ENCODE measurements at places on chromosomes 2 and 18.

DNA sequence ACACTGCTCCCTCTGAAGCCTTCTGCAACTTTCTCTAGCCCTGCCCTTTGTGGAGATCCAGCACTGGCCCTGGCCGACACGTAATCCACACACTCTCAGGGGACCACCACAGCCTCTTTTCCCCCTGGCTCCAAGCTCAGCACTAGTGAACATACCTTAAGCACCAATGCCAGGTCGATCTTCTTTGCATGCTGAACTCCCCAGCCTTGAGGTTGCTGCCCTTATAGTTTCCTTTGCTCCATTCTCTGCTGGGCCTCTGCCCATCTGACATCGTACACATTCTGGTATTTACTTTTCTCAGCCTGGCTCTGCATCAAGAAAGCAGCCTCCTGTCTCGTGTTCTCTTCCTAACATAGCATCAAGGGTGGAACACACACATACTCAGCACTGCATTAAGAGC is 361.5 kb downstream of the LPIN1 start:
- no peak for DNase-seq

DNA sequence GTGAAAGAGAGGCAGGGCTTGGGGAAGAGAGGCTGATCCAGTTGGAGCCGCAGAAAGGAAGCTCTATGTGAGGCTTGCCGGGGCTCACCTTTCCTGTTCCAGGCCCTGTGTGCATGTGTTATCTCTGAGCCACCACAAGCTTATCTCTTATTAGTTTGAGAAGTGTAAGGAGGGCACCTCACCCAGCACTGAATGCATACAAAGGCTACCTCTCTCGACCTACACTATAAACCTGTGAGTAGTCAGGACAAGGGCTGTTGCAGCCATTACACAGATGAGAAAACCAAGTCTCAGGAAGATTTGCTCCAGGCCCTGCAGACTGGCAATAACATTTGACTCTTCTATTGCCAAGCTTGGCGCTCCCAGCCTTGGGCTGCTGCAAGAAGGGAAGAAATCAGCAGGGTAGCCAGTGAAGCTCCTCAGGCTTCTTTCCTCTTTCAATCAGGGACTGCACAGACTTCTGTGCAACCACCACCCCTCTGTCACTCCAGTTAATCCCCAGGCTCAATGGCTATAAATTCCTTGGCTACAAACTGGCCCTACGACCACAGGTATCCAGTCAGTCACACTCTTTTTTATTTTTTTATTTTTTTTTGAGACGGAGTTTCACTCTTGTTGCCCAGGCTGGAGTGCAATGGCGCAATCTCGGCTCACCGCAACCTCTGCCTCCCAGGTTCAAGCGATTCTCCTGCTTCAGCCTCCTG is 73.8 kb downstream of the CLHC1 start:
- no peak for DNase-seq

DNA sequence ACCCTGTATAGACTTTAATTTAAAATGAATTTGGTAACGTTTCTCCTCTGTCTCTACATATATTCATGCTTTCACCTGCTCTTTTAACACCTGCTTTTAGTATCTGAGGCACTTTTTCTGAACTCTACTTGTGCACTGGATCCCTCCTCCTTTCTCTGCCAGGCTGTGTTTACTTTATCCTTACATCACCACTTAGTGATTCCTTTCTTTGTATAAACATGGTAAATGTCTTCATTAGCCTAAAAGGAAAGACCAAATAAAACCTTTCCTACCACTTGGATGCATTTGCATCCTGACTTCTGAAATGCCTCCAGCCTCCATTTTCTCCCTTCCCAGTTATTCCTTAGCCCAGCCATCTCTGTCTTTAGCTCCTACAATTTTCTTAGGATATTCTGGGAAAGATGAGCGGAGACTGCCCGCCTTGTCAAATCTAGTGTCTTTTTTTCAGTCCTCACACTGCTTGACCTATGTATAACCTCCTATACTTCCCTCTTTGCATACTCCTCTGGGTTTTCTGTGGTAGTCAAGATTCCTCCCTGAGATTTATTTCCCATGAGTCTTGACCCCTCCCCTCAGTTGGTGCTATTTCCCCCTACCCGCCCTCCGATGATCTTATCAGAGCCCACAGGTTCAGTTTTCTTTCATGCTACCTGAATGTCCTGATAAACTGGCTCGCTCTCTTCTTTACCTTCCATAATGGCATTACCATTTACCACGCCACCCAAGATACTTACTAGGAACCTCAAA is 44.8 kb downstream of the REL start:
- DNase-seq, result peak; percentile 51

DNA sequence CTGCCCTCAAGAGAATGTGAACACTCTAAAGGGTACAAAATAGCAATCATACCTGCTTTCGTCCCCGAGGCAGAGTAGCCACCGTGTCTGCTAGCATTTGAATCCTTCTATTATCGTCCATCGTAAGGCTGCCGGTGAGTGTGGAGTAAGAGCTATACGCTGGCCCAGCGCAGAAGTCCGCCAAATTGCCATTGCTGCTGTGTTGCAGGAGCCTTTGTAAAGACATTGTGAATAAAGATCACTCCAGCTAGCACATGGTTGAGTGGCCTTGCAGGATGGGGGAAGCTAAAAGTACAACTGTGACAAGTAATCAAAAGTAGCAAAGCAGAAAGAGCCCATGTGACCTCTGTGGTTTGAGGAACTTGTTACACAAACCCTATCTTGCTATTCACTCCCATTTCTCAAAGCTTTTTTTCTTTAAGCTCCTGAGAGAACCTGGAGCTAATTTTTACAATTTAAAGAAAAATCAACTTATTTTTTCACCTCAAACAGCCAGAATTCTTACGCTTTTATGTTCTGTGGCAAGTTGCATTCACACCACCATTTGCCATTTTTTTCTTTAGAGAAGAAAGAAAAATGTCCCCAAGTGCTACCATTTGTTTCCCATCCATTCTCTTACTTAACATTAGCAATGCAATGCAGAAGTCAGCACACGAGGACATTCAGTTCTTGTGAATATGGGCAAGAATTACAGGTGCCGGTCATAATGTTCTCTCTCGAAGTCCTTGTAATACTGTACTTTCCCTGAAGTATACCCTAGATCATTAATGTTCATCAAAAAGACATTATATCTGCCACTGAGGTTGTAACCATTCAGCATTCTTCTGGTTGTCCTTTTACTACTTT is at the start of gene CYTIP:
CYTIP (minus strand) TSS at position 295 of the 846 bp plus-strand sequence; CDS start at position 226, 69 bp downstream.
- DNase-seq, result peak; percentile 84

DNA sequence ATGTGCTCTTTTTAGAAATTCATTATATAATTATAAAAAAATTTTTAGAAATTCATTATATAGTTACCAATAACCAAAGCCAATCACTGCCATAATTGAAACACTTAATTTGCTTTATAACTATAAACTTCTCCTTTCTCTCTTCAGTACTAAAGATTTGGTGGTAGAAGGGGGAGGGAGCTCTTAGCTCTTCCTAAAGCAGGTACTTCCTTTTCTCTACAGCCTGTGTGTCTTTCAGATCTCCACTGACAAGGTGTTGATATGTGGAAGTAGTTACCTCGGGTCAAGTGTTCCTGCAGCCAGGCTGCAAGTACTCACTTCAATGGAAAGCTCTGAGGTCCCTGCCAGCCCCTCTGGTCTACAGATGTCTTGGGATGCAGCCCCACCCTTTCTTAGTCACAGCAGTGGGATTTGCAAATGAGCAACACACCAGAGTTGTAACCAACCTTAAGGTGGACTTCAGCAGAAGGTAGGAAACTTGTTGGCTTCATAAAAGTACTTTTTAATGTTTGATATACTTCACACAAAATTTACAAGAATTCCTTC is 690.0 kb downstream of the ARHGAP15 start:
- DNase-seq, result no peak

GRCh38 chr2:8502316-8502715 is 179.5 kb upstream of the ID2 start:
- no peak for DNase-seq

DNA sequence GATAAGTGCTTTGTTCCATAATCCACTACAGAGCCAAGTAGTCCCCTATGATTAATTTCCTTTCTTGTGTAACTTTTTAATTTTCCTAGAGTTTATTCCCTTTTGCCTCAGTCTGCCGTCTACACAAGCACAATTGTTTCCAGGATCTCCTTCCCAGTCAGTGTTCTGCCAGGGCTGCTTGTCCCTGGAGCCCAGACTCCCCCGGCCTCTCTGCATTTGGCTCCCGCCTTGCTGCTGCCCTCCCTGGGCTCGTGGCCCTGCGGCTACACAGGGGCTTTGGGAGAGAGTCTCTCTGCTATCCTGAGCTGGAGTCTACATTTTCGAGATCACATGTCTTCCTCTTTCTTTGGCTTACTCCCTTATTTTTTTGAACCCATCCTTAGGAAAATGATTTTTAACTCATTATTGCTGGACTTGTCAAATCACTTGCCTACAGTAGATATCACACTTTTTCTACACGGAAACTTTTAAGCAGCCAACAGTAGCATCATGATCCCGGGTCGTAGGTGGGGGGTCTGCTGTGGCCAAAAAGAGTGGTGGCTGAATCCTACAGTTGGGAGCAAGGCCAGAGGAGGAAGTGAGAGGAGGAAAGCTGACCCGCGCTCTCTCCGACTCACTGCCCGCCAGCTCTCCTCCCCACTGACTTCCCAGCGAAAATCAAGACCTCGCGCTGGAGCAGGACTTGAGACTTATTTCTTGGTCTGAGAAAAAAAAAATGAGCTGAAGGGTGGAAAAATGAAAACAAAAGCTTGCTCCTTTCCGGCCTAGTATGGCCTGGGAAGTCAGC is 9.4 kb downstream of the FBLN7 start:
- no peak for DNase-seq

GRCh38 chr2:108355906-108356734 is 21.6 kb upstream of the SULT1C4 start:
- peak; percentile 20 for DNase-seq

- DNase-seq, result no peak
Observed at GRCh38 chr2:108632332-108633160, 86.7 kb upstream of the RANBP2 start.

- DNase-seq, result no peak
Observed at GRCh38 chr2:207200136-207200535, 34.4 kb upstream of the KLF7 start.

- DNase-seq, result no peak
Observed at GRCh38 chr2:52416340-52416739, 1351.3 kb upstream of the CHAC2 start.

GRCh38 chr2:1268034-1268433 is 145.2 kb upstream of the TPO start:
- no peak for DNase-seq

DNA sequence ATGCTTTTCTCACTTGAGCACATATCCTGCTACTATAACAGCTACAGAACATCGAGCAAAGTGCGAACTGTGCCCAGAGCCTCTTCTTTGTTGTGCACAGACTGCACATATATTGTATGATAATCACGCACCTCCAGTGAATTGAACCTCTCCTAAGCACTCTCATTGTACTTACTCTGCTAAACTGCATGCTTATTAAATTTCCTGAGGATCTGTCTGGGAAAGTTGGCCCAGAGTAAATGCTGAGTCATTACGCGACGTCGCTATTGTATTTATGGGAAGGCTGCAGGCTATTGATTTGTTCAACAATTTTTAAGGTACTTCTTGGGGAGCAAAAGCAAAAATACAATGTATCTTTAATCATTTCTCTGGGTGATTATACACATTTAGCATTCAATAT is 399.6 kb upstream of the DSEL start:
- DNase-seq, result no peak

- DNase-seq, result no peak
Observed at GRCh38 chr2:220424561-220424960, 797.1 kb downstream of the SLC4A3 start.

- DNase-seq, result no peak
Observed at GRCh38 chr2:62596061-62596921, 90.3 kb upstream of the TMEM17 start.

DNA sequence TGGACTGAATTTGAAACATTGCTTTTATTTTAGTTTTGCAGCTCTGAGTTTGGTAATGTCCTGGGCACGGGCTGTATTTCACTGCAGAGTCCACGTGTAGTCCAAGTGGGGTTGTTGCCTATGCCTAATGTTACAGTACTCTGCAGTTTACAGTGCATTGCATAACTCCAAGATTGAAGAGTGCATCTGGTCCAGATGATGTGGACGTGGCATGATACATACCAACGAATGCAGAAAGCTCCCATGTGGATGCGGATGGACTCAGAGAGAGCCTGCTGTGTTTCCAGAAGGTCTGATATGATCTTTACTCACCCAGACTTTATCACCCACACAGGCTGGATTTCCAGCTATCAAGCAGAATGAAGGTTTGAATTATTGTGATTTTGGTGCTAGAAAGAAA is 44.4 kb upstream of the CCDC68 start:
- DNase-seq, result no peak

DNA sequence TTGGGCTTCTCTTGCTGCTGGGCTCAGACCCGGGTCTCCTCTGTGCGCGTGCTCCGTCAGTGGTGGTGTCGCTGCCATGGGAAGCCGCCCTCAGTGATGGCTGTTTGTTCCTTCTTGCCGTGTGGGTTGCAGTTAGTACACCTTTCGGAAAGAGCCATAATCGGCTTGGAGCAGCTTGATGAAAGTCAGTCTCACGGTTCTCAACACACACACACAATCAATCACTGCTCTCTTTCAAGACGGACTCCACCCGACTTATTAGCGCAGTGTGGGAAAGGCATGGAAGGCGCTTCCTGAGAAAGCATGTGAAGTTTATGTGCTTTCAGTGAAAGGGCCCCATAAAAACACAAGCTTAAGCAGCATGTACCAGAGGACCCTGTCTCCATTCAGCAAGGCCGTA is 64.1 kb downstream of the SOX11 start:
- no peak for DNase-seq

- DNase-seq, result no peak
Observed at GRCh38 chr18:37509600-37509999, 56.0 kb downstream of the CELF4 start.

DNA sequence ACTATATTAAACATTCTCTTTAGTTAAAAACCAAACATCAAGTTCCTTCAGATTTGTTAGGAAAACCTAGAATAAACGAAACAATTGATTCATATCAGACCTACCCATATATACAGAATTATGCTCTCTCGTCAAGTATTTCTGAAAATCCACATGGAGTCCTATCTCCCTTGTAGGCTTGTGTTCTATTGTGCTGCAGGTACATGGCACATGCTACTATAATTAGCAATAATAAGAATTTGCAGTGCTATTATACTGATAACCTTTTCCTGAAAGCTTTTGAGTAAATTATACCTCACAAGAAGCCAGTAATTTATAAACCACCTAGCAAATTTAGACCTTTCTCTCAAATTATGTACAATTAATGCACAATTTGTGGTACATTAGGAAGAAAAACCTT is 158.6 kb upstream of the STK17B start:
- no peak for DNase-seq

Data from inflammatory macrophage treated with lipopolysaccharide for 1 hour (primary cell).